ENCODE measurements at places on chromosomes 13 and 19.
A peak's percentile ranks its signal among the peaks of the same experiment; 100 is the strongest.

DNA sequence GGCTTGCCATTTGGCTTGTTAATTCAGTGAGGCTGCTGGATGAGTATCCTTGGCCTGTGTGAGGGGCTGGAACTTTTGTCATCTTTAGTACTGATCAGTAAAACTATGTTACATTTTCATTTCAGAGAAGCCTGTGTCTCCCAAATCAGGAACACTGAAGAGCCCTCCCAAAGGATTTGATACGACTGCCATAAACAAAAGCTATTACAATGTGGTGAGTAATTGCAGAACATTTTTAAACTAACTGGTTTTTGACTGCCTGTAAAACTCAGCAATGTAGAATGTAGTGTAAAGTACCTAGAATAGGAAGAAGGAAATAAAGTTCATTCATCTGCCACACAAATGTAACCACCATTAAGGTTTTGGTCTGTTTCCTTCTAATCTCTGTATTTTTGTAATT lies 87.4 kb upstream of the TEX29 start:
- DNase-seq: no peak

DNA sequence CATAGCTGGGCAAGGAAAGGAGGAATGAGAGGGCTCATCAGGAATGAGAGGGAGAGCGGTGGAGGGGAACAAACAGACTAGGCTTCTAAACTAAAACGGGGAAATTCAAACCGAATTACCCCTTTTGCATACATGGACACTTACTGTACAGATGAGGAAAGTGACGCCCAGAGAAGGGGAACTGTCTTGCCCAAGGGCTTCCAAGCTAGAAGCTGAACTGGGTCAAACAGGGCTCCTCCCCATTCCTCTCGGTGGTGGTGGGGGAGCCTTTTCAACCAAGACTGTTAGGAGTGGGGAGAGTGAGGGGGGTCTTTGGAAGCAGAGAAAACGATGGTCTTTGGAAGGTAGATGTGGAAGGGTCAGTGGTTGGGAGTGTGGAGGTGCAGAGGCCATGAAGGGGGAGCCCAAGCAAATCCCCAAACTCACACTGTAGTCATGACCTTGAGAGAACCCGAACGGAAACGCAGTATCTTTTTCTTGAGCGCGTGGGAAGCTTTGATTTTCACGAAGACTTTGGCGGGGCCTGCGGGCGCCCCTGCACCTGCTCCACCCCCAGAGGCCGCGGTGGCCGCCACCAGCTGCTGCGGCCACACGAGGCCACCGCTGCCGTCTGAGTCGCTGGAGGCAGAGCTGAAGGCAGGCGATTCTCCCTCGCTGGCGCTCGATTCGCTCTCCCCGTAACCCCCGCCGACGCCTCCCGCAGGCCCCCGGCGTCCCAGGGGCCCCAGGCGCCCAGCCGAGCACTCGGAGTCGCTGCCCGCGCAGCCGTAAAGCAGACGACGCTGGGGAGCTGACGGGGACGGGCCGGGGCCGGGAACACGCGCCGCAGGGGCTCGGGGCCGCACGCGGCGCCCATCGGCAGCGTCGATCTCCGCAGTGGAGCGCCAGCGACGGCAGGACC lies 12.3 kb upstream of the GNG8 start:
- DNase-seq: peak; percentile 44

DNA sequence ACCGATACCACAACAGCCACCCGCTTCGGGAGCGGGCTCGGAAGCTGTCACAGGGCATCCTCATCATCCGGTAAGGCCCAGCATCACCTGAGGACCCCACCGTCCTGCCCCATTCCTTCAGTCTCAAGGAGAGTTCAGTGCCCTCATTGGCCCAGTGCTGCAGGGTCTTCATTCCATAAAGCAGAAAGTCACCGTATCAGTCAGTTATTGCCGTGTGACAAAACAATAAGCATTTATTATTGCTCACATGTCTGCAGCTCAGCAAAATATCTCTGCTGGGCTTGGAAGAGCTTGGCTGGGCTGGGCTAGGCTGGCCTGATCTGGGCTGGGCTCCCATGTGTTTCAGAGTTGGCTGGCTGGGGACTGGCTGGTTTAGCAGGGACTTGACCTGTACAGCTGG lies 8.1 kb upstream of the MRI1 start:
- no peak for DNase-seq

DNA sequence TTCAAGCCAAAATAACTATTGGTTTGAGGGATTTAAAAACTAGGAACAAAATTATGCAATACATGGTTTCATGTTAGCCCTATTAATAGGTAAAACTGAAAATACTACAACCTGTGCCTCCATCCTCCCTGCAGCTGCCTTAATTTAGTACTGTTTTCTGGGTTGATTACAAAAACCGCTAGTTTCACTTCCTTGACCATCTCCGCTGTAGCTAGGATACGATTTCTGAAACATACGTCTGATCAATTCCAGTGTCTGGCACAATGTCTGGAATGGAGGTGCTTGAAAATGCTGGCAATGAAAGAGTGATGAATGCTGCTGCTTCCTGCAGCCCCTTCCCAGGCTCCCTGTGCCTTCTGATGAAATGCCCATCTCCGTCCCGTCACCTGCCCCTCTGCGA lies 273.5 kb downstream of the SHISA2 start:
- no peak for DNase-seq

GRCh38 chr19:28468701-28469459 lies 744.1 kb downstream of the UQCRFS1 start:
- no peak for DNase-seq

GRCh38 chr13:40389081-40389641 lies 277.3 kb downstream of the FOXO1 start:
- no peak for DNase-seq

- DNase-seq: peak; percentile 32
Observed at GRCh38 chr19:17944301-17944700, 11.5 kb downstream of the CCDC124 start.

DNA sequence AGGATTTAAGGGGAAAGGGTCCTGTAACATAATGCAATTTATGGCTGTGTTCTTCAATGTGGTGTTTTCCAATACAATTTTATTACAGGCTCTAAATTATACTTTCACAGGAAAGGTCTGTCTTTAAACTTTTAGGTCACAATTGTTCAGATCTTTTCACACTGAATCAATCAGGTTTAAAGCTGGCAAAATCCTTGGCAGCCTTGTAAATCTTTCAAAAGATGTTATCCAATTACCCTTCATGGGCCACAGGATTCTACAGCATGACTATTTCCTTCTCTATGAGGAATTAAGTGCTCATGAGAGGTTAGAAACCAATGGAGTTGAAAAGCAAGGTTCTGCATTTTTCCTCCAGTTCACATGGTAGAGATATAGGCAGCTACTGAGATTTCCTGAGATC lies 211.5 kb upstream of the MIR17HG start:
- no peak for DNase-seq

GRCh38 chr13:68597641-68598040 lies 1367.5 kb upstream of the PCDH9 start:
- no peak for DNase-seq

GRCh38 chr13:68927387-68928026 lies 1180.1 kb upstream of the ATXN8OS start:
- DNase-seq: no peak

- no peak for DNase-seq
Observed at GRCh38 chr19:50315773-50316448, 13.3 kb downstream of the KCNC3 start.

- no peak for DNase-seq
Observed at GRCh38 chr19:47798904-47799266, 5.5 kb downstream of the TPRX1 start.

DNA sequence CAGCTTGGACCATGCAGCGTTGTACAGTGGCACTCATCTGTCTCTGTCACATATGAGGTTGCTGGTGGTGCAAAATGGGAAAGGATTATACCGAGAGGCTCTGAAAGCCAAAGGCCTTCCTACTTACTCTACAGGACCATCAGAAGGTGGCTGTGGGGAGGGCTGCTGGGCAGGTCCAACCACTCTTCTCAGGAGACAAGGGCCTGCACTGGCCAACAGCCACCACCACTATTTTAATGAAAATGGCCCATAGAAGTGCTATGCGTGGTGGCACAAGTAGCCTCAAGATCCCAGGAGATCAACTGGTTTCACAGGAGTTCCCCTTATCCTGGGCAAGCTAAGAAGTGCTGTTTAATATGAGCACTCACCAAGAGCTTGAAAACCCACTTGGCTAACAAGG lies 52.3 kb downstream of the MRPL57 start:
- DNase-seq: no peak

DNA sequence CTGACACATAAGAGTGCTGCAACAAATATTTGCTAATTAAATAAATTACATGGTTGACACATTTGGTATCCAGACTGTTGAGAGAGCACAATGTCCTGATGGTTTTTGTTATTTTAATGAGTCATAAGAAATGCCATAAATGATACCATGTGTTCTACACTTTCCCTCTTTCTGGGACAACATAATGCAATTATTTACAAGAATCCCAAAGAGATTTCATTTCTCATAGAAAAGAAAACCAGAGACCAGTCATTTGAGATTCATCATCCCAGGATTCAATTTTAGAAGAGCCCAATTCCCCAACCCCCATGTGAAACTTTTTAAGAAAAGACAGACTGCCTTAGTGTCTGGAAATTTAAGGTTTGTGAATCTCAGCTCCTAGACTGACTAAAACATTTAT lies 399.6 kb downstream of the DCT start:
- DNase-seq: no peak

DNA sequence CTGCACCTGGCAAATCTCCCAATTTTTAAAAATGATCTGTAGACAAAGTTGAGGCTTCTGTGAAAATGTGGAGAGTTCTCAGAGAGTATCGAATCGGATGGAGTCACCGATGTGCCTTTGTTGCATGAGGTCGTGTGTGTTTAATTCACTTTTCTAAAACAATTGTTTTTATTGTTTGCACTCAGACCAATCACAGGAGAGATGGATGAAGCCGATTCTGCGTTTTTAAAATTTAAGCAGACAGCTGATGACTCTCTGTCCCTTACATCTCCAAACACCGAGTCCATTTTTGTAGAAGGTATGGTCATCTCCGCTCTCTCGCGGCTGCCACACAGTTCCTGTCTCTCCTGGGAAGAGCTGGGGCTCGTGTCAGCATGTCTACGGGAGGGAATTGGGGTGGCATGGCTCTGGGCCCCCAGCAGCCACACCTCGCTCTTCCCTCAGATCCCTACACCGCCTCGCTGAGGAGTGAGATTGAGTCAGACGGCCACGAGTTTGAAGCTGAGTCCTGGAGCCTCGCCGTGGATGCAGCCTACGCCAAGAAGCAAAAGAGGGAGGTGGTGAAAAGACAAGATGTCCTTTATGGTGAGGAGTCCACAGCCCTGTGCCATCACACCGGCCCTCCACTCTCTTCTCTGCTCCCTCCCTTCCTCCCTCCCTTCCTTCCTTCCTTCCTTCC lies 47.2 kb downstream of the PEX11G start:
- no peak for DNase-seq

DNA sequence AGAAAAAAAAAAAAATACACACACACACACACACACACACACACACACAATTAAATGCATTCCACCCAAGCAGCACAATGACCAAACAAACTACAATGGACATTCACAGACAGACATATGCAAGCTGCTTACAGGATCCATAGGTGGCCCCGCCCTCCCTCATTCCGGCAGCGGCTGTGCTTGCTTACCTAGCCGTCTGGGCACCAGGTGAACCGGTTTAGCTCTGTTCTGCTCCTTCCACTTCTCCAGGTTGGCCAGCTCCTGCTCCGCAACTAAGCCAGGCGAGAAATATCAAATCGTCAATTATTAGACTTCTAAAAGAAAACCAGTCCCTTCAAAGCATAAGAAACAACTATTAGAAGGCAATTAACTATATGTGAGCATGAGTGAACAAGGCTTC lies 23.1 kb downstream of the EPSTI1 start:
- no peak for DNase-seq

DNA sequence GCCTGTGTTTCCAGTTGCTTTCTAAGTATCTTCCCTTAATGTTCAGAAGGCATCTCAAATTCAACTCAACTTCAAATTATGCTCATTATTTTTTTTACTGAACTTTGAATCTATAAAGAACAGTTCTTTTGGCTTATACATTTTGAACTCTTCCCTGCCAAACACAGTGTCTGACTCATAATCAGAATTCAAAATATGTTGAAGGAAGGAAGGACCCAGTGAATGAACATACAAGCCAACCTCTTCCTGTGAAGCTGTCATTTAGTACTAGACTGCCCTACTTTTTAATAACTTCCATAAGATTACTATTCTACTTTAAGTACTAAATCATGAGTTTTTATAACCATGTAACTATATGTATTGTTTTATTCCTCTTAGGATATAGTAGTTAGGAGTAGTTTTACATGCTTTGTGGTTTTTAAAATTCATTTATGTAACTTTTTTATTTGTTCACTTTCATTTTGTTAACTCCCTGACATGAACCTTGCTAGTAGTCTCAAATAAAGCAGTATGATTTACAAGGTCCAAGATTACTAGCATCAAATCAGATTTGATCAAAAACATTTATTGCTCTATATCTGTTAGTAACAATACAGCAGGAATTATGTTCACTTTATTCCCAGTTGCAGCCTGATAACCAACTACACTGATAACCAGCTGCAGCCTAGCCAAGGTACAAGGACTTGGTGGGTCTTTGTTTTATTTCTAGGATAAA lies 6.4 kb downstream of the NUDT15 start:
- no peak for DNase-seq

GRCh38 chr13:31967155-31967554 lies 64.4 kb upstream of the FRY start:
- no peak for DNase-seq

GRCh38 chr19:31832176-31832548 lies 482.9 kb upstream of the TSHZ3 start:
- no peak for DNase-seq

DNA sequence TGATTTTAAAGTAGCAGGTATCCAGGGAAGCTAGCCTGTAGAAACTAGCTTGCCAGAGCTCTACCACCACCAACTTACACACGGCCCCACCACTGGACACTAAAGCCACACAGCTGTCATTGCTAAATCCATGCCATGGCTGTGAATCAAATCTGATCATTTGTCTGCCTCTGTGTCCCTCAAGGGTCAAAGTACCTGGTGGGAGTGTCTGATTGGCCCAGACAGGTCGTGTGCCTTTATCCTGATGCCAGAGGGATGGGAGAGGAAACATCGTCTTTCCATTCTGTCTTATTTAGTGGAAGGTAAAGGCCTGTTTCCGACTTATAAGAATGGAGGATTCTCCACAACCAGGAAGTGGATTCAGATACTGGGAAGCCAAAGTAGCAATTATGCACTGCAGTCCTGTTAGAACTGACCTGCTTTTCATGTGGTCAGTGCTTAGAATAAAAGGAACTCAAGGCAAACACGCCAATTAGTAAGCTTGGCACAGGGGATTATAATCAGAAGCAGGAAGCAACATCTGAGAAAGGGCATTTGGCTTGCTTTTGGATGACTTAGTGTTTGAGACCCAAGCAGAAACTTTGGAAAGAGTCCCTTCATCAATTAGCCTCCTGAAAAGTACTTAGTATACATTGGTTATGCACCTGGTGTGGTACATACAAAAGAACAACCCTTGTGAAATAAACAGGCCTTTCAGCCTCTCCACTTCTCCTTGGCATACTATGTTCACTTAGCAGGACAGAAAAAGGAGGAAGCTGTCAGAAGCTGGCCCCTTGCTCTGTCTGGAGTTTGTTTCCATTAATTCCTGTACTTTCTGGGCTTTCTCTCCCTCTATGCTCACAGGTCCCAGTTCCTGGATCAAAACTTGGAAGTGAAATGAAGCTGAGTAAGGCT lies 192.4 kb downstream of the NUFIP1 start:
- DNase-seq: no peak

GRCh38 chr13:67299751-67300150 lies 69.6 kb upstream of the PCDH9 start:
- DNase-seq: no peak
